ENCODE measurements at places on chromosomes 4 and X.
A peak's percentile ranks its signal among the peaks of the same experiment; 100 is the strongest.

DNA sequence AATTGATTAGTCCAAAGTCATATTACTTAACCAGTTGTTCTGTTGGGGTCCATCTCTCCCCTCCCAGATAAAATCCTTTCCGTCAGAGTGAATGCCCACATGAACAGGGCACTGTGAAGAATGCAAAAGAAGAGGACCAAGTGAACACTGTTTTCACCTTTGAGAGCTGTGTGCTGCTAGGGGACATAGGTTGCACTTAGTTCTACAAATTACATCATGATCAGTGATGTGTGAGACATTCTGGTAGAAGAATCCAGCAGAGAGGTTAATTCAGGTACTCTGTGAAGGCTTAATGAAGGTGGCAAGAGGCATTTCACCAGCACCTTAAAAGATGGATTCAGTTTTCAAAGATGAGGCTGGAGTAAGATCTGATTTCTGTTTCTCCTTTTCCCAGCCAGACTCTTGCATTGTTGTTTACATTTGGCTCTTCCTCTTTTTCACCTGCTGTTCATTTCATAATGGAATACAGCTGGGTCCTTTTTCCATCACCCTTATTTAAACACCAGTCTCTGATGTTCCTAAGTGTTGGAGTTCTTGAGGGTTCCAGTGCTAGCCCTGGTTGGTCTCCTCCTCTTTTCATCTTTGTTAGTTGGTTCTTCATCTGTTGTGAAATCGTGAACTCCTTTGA lies 10.9 kb downstream of the GAB1 start:
- DNase-seq: no peak
- H3K27me3 ChIP-seq: no peaks in the 10 kb centered on the region
- H3K36me3 ChIP-seq: no peaks in the 10 kb centered on the region
- no peak overlapping the region for H3K4me3 ChIP-seq

DNA sequence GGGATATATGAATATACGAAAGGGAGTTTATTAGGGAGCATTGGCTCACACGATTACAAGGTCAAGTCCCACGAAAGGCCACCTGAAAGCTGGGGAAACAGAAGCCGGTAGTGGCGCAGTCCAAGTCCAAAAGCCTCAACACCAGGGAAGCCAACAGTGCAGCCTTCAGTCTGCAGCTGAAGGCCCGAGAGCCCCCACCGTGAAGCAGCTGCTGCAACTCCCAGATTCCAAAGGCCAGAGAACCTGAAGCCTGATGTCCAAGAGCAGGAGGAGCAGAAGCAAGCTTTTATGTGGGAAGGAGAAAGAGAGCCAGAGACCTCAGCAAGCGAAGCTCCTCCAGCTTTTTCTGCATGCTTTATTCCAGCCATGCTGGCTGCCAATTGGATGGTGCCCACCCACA lies 275.8 kb downstream of the PTTG2 start:
- no peaks in the 10 kb centered on the region for H3K27me3 ChIP-seq
- no peak for DNase-seq
- no peak overlapping the region for H3K4me3 ChIP-seq
- H3K36me3 ChIP-seq: peaks cover under 1% of the 10 kb centered on the region

DNA sequence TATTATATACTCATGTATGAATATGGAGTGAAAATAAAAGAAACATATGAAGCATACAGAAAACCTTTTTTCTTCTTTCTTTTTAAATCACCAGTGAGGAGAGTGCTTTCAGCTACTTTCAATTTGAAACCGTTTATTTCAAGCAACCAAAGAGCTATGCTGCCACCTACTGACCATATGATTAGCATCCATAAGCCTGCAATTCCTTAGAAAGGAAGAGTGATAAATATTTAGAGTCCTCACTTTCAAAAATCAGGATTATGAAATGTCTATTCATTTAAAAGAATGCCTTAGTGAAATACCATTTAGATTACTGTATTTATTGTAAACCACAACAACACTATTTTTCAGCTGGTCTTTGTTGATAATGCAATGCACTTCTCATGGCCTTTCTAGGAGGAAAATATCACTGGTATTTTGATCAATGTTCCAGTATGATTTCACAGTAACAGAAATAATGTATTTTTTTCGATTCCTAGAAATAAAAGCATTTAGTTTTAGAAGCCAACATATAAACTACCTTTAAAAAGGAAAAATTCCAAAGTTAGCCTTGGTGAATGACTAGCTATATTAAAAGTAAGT lies 667.6 kb downstream of the PCDH18 start:
- H3K27ac ChIP-seq: no peak overlapping the region
- no peaks in the 10 kb centered on the region for H3K36me3 ChIP-seq
- H3K4me3 ChIP-seq: no peak overlapping the region
- H3K4me1 ChIP-seq: no peaks in the 10 kb centered on the region
- H3K27me3 ChIP-seq: no peaks in the 10 kb centered on the region

GRCh38 chrX:132916349-132916748 lies 42.1 kb downstream of the HS6ST2 start:
- H3K4me3 ChIP-seq: no peak overlapping the region
- no peak for DNase-seq
- no peaks in the 10 kb centered on the region for H3K27me3 ChIP-seq
- no peak overlapping the region for H3K27ac ChIP-seq
- H3K36me3 ChIP-seq: no peaks in the 10 kb centered on the region

GRCh38 chr4:105712766-105713165 lies 4.2 kb downstream of the GSTCD start:
- H3K4me1 ChIP-seq: peaks cover 16% of the 10 kb centered on the region
- no peak for DNase-seq
- peak overlapping the region; percentile 57 for H3K27ac ChIP-seq
- H3K4me3 ChIP-seq: peak overlapping the region; percentile 57
- H3K36me3 ChIP-seq: peaks cover 18% of the 10 kb centered on the region
- no peaks in the 10 kb centered on the region for H3K27me3 ChIP-seq

- H3K4me1 ChIP-seq: no peaks in the 10 kb centered on the region
- H3K27ac ChIP-seq: no peak overlapping the region
- DNase-seq: no peak
- H3K27me3 ChIP-seq: no peaks in the 10 kb centered on the region
- H3K4me3 ChIP-seq: no peak overlapping the region
Observed at GRCh38 chr4:165994701-165995100, 121.7 kb downstream of the TLL1 start.

GRCh38 chrX:7891928-7892327 lies 35.3 kb downstream of the PNPLA4 start:
- no peak for DNase-seq
- no peak overlapping the region for H3K4me3 ChIP-seq
- no peak overlapping the region for H3K27ac ChIP-seq
- H3K36me3 ChIP-seq: no peaks in the 10 kb centered on the region

GRCh38 chrX:41490446-41490845 lies 43.3 kb downstream of the NYX start:
- DNase-seq: no peak
- H3K4me3 ChIP-seq: no peak overlapping the region
- no peaks in the 10 kb centered on the region for H3K27me3 ChIP-seq
- peaks cover 5% of the 10 kb centered on the region for H3K36me3 ChIP-seq
- no peak overlapping the region for H3K27ac ChIP-seq

All from Calu3 (cell line).